ENCODE measurements at places on chromosomes 2 and 18. TPM values are rescaled to one million over a fixed set of nuclear protein-coding genes. Genes with fewer than 3 reads are reported as not detected.

- no peak for DNase-seq
Measured at GRCh38 chr2:23137166-23137565, 247.8 kb upstream of the KLHL29 start.

- DNase-seq, result no peak
Measured at GRCh38 chr2:114020668-114021067, 130.8 kb downstream of the ACTR3 start.

DNA sequence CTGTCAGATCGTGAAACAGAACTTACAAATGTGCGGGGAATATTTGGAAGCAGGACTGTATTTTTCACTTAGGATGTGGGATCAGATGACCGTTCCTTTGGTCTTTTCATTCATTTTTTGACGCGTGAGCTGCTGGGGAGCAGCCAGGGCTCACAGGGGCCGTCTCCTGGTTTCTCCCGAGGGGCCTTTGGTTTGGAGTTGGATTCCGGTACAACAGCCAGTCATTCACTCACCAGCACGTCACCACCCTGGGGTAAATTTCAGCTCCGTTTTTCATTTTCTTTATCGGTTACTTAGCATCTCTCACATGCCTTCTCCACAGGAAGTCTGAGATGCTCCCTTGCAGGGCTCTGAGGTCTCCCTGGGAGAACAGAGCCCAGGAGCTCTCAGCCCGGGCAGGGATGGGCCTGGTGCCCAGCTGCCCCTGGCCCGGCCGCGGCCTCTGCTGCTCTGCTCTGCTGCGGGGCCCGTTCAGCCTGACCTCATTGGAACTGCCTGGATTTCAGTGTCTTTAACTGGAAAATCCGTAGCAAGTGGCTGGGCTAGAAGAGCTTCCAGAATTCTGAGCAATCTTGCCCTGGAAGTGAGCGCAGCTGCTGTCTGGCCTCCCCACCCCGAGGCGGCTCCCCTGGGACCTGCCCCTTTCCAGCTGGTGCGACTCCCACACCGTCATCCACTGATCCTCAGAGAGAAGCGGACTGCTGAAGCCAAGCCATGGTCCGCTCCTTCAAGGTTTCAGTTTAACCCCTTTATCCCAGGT is 335.6 kb downstream of the EIPR1 start:
- DNase-seq, result peak; percentile 80

DNA sequence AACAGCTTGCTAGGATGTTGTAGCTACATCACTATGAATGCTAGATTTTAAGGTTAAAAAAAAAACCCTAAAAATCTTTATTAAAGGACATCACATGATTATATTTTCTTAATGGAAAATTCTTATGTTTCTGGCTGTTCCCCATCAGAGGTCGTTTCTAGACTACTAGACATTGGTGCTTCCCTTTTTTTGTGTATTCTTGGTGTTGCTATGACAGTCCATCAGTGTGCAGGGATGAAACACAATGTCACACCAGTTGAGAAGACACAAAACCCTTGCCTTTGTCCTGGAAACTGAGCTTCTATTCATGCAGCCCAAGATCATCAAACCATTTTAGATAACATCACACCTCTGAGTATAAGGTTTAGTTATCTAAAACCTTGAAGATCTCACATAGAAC is 19.9 kb upstream of the TMEM131 start:
- no peak for DNase-seq

DNA sequence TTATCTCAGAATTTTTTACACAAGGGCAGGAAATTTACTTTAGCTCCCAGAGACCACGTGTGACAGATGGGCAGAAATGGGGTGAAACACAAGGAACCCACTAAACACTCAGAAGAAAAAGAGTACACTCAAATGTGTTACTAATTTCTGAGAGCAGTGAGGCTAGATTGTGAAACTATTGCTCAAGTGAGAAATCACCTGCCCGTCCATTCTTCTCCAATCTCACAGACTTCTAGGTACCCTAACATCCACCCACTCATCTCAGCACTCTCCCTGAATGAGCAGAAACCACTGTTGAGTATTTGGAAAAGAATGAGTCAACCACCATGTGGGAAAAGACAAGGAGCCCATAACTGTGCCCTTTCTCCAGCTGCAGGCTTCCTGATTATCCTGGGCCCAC is 293.0 kb upstream of the CDH2 start:
- DNase-seq, result no peak

- DNase-seq, result no peak
Measured at GRCh38 chr18:10353791-10354190, 100.6 kb upstream of the APCDD1 start.

GRCh38 chr2:12717191-12718014 is 667 bp downstream of the TRIB2 start:
- DNase-seq, result peak; percentile 56

DNA sequence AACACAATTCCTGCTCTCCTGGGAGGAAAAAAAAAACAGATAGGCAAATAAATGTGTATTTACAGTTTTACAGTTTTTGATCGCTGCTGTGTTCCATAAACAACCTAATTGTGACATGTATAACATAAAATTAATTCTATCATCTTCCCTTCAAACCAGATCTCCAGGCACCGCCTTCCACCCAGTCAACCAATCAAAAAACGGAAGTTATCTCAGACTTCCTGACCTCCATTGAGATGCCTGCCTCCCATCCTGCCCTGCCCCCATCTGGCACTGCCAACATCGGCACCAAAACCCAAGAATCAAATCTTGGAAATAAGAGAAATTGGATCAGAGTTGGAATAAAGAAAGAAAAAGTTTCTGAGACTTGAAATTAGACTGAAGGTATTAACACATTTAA is 3.1 kb upstream of the RIOK3 start:
- no peak for DNase-seq

GRCh38 chr2:65436824-65437221 is 4.4 kb upstream of the SPRED2 start:
- DNase-seq, result no peak

DNA sequence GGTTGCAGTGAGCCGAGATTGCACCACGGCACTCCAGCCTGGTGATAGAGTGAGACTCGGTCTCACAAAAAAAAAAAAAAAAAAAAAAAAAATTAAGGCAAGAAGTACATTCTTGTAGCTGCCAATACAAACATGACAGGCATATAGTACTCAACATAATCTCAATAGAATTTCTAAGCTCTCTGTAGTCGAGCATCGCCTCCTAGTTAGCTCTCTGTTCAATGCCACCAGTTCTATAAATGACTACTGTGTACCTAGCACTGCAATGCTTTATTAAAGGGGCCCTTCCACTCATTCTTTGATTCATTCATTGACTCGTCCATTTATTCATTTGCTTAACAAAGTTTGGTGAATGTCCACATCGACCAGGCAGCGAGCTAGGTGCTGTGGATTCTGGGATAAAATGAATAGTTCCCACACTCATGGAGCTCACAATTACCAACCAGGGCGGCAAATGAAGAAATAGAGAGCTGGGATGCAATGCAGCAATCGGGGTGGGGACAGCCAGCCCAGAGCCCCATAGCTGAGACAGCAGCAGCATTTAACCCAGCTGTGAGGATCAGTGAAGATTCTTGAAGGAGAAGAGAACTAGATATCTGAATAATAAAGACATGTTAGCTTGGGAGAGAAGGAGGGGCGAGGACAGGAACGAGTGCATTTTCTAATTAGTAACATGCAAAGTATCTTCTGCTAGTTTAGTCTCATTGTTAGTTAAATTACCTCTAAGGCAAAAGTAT is 349.8 kb downstream of the LPIN1 start:
- DNase-seq, result no peak

DNA sequence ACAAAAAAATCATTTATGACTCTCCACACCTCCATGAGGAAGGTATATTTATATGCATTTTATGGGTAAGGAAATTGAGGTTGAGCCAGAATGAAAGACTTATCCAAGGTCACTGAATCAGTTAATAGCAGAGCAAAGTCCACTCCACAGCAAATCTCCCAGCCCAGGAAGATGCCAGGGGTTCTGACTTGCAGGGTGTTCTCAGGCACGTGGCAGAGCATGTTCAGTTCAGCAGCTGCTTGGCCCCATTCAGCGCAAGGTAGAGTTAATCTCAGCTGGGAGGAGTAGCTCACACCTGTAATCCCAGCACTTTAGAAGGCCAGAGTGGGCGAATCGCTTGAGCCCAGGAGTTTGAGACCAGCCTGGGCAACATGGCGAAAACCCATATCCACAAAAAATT is 17.8 kb upstream of the DGKD start:
- DNase-seq, result no peak

DHRS9 gene
- polyA plus RNA-seq, result 1.0 TPM

- DNase-seq, result no peak
Measured at GRCh38 chr2:25701801-25702200, 28.4 kb upstream of the DTNB start.

- no peak for DNase-seq
Measured at GRCh38 chr2:64932371-64933216, 56.6 kb upstream of the SLC1A4 start.

CFC1 gene
- not detected for polyA plus RNA-seq

CDH20 gene
- 1.2 TPM for polyA plus RNA-seq

CHST9 gene
- 0.22 TPM for polyA plus RNA-seq

GRCh38 chr2:237766340-237766739 is 32.2 kb upstream of the RBM44 start:
- DNase-seq, result no peak

DNA sequence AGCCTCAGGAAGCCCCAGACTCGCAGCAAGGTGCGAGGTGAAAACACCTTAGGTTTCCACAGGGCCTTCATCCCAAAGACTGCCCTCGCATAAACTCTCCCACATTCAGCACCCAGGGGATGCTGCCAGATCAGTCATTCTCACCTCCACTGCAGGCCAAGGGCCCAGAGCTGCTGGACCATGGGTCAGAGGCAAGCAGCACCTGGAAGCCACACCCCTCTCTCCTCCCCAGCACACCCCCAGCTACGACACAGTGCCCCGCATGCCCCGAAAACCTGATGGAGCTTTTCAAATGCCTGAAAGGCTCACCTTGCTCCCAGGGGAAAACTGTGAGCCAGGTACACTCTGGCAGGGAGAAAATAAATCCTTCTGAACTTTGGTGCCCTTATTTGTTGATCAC is 31.9 kb upstream of the LDLRAD4 start:
- no peak for DNase-seq

Data from muscle of back (tissue), 13 donors.